ENCODE measurements at places on chromosomes 6 and 20. TPM values are rescaled to one million over a fixed set of nuclear protein-coding genes. Genes with fewer than 3 reads are reported as not detected.

GRCh38 chr20:10467681-10468339 is 32.7 kb downstream of the SLX4IP start:
- DNase-seq = no peak

The PI3 gene
- total RNA-seq = not detected

The ZNF341 gene
- total RNA-seq = 1.9 TPM

The COL21A1 gene
- 20.8 TPM for total RNA-seq

GRCh38 chr6:168368066-168368820 is 48.7 kb upstream of the DACT2 start:
- DNase-seq = peak; percentile 15

DNA sequence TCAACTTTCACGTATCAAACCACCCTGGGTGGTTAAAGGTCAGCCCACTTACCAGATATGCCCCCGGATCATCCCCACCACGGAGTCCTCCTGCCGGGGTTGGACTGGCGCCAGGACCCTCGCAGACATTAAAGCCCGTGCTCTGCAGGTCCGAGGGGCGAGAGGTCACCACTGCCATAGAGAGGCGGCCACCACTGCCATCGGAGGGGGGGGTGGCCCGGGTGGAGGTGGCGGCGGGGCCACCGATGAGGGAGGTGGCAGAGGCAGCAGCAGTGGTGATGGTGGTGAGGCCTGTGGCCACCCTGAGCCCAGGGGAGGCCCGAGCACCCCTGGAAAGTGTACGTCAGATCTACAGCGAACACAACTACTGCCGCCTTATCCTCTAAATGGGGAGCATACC is 76.3 kb downstream of the ASXL1 start:
- DNase-seq = no peak

DNA sequence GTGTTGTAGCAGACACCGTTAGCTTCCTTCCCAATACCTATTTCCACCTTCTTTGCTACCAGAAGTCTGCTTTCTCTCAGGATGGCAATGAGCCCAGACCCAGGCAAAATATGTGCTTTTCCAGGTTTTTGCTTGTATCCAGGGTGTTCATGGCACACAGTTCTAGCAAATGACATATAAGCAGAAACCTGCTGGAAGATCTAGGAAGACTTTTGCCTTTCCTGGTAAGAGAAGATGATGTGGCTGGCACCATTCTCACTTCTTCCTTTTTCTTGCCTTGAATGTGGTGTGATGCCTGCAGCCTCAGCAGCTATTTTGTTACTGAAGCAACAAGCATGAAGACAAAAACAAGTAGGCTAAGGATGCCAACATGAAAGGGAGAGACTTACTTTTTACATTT is 19.2 kb upstream of the TBC1D22B start:
- DNase-seq = no peak

- DNase-seq = no peak
Observed at GRCh38 chr20:4026093-4026601, 10.8 kb upstream of the RNF24 start.

GRCh38 chr6:167471548-167471930 is 146.7 kb downstream of the TTLL2 start:
- DNase-seq = no peak

- no peak for DNase-seq
Observed at GRCh38 chr6:10386220-10386619, 28.7 kb downstream of the TFAP2A start.

GRCh38 chr6:122122686-122123085 is 276.8 kb upstream of the HSF2 start:
- DNase-seq = no peak

All from Right ventricle myocardium superior (tissue), 1 donor.